ENCODE measurements at places on chromosomes 5 and 9.

DNA sequence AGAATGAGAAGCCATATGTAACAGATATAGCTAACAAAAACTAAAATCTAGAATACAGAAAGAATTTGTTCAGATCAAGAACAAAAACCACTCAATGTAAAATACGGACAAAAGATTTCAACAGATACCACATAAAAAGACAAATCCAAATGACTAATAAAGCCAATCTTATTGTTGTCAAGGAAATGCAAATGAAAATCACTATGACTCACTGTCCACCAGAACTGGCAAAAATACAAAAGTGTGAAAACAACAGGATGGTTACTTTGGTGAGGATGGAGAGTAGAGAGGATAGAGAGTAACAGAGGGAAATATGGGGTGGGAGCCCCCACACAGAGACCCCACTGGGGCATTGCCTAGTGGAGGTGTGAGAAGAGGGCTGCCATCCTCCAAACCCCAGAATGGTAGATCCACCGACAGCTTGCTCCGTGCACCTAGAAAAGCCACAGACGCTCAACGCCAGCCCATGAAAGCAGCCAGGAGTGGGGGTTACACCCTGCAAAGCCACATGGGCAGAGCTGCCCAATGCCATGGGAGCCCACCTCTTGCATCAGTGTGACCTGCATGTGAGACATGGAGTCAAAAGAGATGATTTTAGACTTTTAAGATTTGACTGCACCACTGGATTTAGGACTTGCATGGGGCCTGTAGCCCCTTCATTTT lies 15.2 kb upstream of the RHOBTB3 start:
- DNase-seq, result no peak

DNA sequence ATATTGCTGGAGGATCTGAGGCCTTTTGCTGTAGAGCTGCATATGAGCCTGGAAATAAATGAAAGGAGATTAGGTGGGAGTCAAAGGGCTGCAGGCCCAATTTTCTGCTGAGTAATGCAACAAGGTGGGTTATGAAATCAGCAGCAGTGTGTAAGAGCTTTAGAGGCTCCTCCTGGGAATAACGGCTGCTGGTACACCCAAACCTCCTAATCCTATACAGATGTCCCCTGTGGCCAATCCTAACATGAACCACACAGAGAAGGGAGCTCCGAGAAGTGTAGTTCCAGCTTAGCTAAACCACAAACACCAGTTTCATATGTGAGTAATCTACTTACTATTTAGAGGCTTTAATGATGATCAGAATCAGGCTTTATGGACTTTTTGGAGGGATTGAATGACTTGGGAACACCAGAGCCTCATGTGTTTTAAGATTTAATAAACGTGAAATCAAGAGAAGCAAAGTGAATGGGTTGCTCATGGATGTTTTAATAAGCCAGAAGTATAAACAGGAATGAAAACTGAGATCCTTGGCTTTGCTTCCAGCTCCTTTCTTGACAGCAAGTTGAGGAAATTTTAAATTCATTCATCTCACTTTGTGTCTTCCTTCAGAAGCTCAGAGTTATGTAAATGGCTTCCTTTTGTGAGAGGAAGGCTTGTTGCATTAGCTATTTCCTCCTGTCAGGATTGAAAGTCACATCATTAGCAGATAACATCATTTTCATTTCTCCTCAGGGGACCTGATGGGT lies 437.5 kb downstream of the TMEM232 start:
- no peak for DNase-seq

GRCh38 chr9:128494108-128494745 lies 10.3 kb upstream of the GLE1 start:
- peak; percentile 89 for DNase-seq

DNA sequence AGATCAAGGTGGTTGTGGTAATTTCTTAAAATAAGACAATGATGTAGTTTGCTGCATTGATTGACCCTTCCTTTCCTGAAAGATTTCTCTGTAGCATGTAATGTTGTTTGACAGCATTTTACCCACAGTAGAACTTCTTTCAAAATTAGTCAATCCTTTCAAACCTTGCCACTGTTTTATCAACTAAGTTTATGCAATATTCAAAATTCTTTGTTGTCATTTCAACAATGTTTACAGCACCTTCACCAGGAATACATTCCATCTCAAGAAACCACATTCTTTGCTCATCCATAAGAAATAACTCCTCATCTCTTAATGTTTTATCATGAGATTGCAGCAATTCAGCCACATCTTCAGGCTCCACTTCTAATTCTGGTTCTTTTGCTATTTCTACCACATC lies 43.8 kb downstream of the NR2F1 start:
- no peak for DNase-seq

GRCh38 chr9:97559111-97559514 lies 57.6 kb downstream of the TMOD1 start:
- no peak for DNase-seq

GRCh38 chr5:81972492-81972783 lies 615 bp downstream of the ATG10 start:
- no peak for DNase-seq

GRCh38 chr9:111427186-111427585 lies 57.0 kb downstream of the ECPAS start:
- DNase-seq, result no peak

DNA sequence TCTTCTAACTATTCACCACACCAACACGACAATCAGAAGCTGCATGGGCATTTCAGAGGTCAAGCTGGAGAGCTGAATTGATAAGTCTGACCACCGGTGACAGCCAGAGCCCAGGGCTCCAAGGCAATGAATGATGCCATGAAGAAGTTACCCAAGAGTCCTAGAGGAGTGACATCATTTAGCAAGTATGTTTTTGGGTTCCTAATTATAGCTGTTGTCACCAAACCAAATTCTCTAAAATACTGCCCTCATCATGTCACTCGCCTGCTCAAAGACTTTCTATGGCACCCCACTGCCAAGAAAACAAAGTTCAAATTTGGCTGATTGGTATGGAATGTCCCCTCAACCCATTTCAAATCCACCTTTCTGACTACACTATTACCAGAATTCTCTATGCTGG lies 235.1 kb downstream of the SPOCK1 start:
- DNase-seq, result no peak

DNA sequence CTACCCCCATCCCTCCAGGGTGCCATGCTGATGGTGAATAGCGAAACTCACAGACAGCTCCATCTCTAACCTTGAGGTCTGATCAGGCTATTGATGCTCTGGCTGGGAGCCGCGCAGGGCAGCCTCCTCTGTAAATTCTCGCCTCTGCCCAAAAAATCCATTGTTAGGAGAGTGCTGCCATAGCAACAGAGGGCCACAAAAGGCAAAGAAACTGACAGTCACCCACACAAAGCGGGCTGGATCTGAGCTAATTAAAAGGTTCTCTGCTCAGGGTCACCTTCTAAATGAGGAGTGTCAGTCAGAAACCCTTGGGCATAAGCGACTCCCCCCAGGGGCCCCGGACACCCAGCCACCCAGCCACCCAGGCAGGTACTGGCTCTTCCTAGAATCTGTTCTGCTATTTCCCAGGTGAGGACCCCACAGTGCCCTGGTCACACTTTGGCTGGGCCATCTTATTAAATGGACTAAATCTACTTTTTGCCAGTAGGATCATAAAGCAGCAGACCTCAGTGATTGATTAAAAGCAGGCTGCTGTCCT lies 126.7 kb downstream of the MED10 start:
- no peak for DNase-seq

DNA sequence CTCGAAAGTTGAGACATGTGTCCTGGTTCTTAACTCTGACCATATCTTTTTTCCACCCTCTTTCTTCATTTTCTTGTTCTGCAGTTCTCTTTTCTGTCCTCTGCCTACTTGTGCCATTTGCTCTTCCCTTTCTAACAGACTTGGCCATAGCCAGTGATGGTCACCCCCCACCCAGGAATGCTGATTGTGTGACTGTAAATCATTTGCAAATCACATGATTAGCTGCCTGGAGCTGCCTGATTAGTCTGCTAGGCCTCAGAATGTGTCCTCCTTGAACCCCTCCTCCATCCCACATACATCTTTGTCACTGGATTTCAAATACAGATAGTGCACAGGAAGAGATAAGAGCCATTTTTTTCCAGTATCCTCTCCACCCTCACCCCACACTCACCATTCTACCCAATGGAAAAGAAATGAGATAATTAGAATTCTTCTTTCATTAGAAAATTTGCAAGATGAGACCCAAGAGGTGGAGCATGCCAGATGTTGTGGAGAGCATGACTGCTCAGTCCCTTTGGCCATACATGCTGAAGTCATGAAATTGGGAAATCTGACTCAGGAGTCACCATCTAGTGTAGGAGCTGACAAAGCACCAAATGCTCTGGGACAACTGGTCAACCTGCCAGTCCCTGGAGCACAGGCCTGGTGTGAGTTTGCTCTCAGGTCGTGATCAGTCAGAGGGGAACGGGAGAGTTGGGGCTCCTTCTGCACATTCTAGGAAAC lies 538.2 kb downstream of the CCDC171 start:
- no peak for DNase-seq

GRCh38 chr5:98880598-98880997 lies 48.2 kb downstream of the CHD1 start:
- DNase-seq, result no peak

DNA sequence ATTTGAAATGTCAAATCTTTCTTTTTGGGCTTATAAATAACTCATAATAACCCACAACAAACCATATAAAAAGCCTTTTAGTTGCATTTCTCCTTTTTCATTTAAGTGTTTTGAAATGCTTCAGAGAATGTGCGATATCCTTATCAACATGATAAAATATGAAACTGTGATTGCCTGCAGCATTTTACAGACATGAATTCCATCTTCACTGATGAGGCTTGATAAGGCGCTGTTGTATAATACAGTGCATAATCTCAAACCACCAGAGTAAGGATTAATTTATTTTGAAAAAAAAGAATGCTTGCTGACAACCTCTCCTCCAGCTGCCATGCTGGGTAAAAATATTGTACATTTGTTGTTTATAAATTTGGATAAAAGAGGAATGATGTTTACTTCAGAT lies 216.8 kb downstream of the PBX3 start:
- no peak for DNase-seq

DNA sequence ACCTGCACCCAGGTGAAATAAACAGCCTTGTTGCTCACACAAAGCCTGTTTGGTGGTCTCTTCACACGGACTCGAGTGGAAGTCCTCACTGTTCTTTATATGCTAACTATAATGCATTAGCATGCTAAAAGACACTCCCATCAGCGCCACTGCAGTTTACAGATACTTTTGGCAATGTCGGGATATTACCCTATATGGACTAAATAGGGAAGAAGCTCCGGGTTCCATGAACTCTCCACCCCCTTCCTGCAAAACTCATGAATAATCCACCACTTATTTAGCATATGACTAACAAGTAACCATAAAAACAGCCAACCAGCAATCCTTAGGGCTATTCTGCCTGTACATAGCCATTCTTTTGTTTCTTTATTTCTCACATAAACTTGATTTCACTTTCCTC lies 426.2 kb upstream of the PTPRD start:
- DNase-seq, result no peak

DNA sequence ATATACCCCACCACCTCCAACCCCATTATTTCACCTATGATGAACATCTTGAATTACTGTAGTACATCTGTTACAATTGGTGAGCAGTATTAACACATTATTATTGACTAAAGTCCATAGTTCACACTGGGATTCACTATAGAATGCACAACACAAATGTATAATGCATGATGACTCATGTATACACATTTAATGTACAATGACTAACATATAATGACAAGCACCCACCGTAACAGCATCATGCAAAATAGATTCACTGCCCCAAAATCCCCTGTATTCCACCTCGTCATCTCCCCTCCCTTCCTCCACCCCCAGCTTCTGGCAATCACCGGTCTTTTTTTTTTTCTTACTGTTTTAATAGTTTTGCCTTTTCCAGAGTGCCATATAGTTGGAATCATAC lies 47.1 kb upstream of the NEK6 start:
- no peak for DNase-seq

GRCh38 chr9:77933019-77933418 lies 98.6 kb downstream of the GNAQ start:
- DNase-seq, result no peak

DNA sequence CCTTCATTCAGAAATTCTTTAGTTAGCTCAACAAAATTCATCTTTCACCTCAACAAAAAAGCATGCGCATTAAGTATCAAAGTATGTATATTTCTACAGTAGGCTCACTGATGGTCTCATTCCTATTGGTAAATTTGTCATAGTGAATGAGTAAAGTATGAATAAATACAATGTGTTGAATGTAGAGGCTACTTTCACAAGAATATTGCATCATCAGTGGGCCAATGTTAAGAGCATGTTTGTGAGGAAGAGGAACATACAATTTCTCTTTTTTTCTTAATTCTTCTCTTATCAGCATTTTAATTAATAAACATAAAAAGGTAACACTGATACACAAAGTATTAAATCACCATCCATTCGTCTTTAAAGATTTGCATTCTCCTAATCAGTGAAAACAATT lies 505.1 kb downstream of the CETN3 start:
- DNase-seq, result no peak

- DNase-seq, result no peak
Measured at GRCh38 chr5:119417891-119418605, 34.2 kb upstream of the HSD17B4 start.

DNA sequence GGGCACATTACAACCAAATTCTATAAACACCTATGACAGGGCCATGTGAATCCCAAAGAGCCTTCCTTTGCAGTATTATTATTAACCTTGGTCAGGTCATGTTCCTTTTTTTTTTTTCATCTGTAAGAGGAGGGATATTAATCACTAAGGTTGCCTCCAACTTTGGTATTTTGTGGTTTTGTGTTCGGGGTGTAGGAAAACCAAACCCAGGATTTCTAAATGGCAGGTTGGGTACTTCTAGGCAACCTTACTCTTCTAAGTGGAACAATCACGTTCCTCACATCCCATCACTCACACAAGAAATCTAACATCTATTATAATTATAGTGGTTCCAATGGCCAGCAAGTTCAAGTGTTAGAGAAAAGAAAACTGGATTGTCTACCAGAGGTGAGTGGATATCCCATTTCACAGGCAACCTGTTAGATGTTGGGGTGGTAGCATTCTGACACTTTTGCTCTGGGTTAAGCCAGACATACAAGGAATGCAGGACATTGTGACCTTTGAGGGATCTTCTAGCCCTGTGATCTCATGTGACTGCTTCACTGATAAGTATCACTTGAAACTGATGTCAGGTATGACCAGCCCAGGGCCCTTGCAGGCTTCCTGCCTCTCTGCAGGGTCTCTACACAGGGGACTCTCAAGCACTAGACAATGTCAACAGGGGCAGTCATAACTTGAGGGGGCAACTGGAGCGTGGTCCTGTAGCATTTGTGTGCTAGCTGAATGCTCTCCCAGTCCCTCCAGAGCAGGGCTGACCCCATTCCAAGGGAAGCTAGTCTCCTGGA lies 126.2 kb upstream of the VLDLR start:
- DNase-seq, result no peak

- no peak for DNase-seq
Measured at GRCh38 chr5:147390654-147391225, 119.1 kb downstream of the DPYSL3 start.

DNA sequence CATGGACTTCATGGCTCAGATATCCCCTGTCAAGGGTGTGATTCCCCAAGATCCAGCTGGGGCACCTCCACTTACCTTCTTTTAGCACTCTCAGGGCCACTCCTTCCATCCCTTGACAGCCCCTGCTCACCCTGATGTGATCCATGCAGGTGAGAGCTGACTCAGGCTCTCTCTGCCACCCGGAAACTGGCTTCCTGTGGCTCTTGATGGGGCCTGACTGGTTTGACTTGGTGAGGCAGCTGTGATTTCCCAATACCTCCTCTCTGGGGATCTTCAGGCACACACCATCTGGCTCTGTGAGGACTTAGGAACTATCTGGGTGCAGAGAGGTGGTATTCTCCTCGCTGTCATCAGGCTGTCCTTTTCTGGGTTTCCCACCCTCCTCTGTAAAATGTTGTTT lies 7.9 kb upstream of the FAT2 start:
- no peak for DNase-seq
